ENCODE measurements at places on chromosomes 5 and 9. TPM values are rescaled to one million over a fixed set of nuclear protein-coding genes. Genes with fewer than 3 reads are reported as not detected.
A peak's percentile ranks its signal among the peaks of the same experiment; 100 is the strongest.

GRCh38 chr9:83041771-83042170, 21.2 kb downstream of the RASEF start:
- H3K27me3 ChIP-seq: no peaks in the 10 kb centered on the region
- no peak overlapping the region for H3K27ac ChIP-seq
- no peak for DNase-seq
- no peak overlapping the region for H3K4me3 ChIP-seq

- H3K36me3 ChIP-seq: no peaks in the 10 kb centered on the region
- H3K4me3 ChIP-seq: no peak overlapping the region
- H3K4me1 ChIP-seq: no peaks in the 10 kb centered on the region
Observed at GRCh38 chr5:53392073-53392472, 88.4 kb upstream of the FST start.

PDE8B gene
- total RNA-seq: 4.9 TPM

GARIN3 gene
- total RNA-seq: not detected

DNA sequence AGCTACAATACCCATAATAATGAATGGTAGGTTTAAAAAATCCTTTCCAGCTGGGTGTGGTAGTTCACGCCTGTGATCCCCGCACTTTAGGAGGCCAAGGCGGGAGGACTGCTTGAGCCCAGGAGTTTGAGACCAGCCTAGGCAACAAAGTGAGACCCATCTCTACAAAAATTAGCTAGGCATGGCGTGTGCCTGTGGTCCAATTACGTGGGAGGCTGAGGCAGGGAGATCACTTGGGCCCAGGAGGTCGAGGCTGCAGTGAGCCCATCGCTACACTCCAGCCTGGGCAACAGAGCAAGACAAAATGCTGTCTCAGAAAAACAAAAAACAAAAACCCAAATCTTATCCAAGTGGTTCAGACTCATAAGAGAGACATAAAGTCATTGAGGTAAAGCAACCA, 33.8 kb upstream of the SLC6A3 start:
- H3K27me3 ChIP-seq: no peaks in the 10 kb centered on the region
- no peak overlapping the region for H3K4me3 ChIP-seq
- DNase-seq: no peak
- peaks cover 4% of the 10 kb centered on the region for H3K4me1 ChIP-seq

DNA sequence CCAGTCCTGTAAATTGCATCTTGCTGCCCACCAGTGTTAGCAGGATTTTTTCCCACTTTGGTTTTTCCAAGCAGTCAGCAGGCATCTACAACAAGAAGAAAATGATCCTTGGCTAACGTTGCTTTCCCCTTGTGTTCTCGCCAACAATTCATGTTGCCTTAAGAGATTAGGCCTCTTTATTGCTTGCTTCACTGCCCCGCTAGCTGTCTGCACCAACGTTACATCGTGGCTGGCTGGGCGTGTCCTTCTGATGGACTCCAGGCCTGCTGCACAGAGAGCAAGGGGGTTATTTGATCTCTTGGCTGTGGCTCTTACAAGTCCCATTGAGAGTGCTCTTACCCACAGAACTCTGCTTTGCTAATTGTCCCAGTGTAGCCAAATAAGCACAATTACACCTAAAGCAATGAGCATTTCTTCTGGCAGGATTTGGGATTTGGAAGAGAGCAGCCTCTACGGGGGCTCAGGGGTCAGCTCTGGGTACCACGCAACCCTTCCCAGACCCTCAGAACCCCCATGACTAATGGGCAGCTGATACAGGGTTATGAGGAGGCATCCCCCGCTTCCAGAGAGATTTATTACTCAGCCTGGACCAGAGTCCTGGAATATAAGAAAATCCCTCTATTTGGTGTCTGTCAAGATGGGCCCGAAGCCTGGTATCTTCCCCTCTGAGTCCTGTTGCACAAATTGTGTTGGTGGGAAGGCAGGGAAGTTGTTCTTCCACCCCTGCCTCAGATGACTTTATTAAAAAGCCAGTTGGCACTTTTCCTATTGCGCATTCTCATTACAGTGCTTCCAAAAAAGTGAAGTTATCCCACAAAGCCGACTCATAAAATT, 17.6 kb downstream of the DCANP1 start:
- no peaks in the 10 kb centered on the region for H3K27me3 ChIP-seq
- no peak overlapping the region for H3K4me3 ChIP-seq
- H3K27ac ChIP-seq: no peak overlapping the region
- H3K36me3 ChIP-seq: no peaks in the 10 kb centered on the region
- peaks cover 6% of the 10 kb centered on the region for H3K4me1 ChIP-seq
- DNase-seq: no peak

DNA sequence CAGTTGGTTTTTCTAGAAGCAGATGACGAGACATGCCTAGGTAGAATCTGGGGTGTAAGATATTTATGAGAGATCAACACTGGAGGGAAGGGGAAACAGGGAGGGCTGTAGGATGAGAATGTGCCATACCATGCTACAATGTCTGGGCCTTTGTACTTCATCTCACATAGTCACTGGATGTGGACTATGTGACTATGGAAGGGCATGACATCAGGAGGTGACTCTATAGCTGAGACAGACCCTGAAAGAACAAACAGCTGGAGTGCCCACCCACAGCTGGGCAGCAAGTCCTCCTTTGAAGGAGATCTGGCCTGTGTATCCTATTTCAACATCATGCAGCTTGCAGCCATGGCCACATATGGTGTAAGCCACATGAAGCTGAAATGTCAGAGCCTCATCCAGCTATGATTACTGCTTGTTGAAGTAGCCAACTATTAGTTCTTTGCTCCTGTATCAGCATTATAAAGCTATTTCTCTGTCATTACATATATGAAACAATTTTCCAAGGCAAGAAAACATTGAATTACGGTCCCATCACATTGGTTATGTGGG, 46.2 kb upstream of the KIF2A start:
- DNase-seq: no peak
- H3K36me3 ChIP-seq: no peaks in the 10 kb centered on the region
- H3K27ac ChIP-seq: no peak overlapping the region
- H3K4me1 ChIP-seq: no peaks in the 10 kb centered on the region
- no peaks in the 10 kb centered on the region for H3K27me3 ChIP-seq

- H3K36me3 ChIP-seq: no peaks in the 10 kb centered on the region
- peaks cover 88% of the 10 kb centered on the region for H3K27me3 ChIP-seq
- peak; percentile 88 for DNase-seq
- H3K27ac ChIP-seq: no peak overlapping the region
- no peak overlapping the region for H3K4me3 ChIP-seq
Observed at GRCh38 chr9:126611592-126612325, 2.0 kb upstream of the LMX1B start.

TSSK1B gene
- not detected for total RNA-seq

GRCh38 chr9:87069690-87070089, 122.4 kb upstream of the GAS1 start:
- H3K27me3 ChIP-seq: no peaks in the 10 kb centered on the region
- no peaks in the 10 kb centered on the region for H3K4me1 ChIP-seq
- H3K36me3 ChIP-seq: no peaks in the 10 kb centered on the region
- no peak overlapping the region for H3K27ac ChIP-seq
- no peak overlapping the region for H3K4me3 ChIP-seq
- DNase-seq: no peak

- no peak for DNase-seq
- H3K27ac ChIP-seq: no peak overlapping the region
- H3K4me1 ChIP-seq: peaks cover 4% of the 10 kb centered on the region
- H3K27me3 ChIP-seq: no peaks in the 10 kb centered on the region
- no peaks in the 10 kb centered on the region for H3K36me3 ChIP-seq
Observed at GRCh38 chr5:13992795-13993194, 48.3 kb upstream of the DNAH5 start.

DNA sequence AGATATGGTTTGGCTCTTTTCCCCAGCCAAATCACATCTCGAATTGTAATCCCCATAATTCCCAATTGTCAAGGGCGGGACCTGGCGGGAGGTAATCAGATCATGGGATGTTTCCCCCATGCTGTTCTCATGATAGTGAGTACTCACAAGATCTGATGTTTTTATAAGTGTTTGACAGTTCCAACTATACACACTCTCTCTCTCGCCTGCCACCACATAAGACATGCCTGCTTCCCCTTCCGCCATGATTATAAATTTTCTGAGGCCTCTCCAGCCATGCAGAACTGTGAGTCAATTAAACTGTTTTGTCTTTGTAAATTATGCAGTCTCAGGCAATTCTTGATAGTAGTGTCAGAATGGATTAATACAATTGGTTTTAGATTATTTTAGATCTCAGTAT, 475.7 kb upstream of the CYLC2 start:
- no peaks in the 10 kb centered on the region for H3K36me3 ChIP-seq
- no peaks in the 10 kb centered on the region for H3K4me1 ChIP-seq
- no peak overlapping the region for H3K4me3 ChIP-seq
- H3K27me3 ChIP-seq: no peaks in the 10 kb centered on the region
- no peak for DNase-seq
- no peak overlapping the region for H3K27ac ChIP-seq

GMCL2 gene
- total RNA-seq: not detected

SPATA9 gene
- not detected for total RNA-seq

DNA sequence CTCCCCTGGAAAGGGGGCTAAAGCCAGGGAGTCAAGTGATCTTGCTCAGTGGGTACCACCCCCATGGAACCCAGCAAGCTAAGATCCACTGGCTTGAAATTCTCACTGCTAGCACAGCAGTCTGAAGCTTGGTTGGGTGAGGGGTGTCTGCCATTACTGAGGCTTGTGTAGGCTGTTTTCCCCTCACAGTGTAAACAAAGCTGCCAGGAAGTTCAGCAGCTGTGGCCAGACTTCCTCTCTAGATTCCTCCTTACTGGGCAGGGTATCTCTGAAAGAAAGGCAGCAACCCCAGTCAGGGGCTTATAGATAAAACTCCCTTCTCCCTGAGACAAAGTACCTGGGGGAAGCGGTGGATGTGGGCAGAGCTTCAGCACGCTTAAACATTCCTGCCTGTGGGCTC, 17.1 kb upstream of the EPB41L4A start:
- H3K4me1 ChIP-seq: no peaks in the 10 kb centered on the region
- H3K27me3 ChIP-seq: peaks cover 4% of the 10 kb centered on the region
- no peak for DNase-seq
- no peak overlapping the region for H3K27ac ChIP-seq

SLC34A3 gene
- total RNA-seq: 0.23 TPM

GRCh38 chr5:132052520-132052919, 7.9 kb upstream of the IL3 start:
- no peaks in the 10 kb centered on the region for H3K27me3 ChIP-seq
- no peaks in the 10 kb centered on the region for H3K36me3 ChIP-seq
- H3K4me3 ChIP-seq: no peak overlapping the region
- H3K4me1 ChIP-seq: no peaks in the 10 kb centered on the region
- DNase-seq: no peak

BRINP1 gene
- total RNA-seq: 1.5 TPM

- no peaks in the 10 kb centered on the region for H3K4me1 ChIP-seq
- no peak overlapping the region for H3K27ac ChIP-seq
- H3K4me3 ChIP-seq: no peak overlapping the region
- no peaks in the 10 kb centered on the region for H3K36me3 ChIP-seq
Observed at GRCh38 chr5:6411141-6411540, 32.8 kb upstream of the MED10 start.

DNA sequence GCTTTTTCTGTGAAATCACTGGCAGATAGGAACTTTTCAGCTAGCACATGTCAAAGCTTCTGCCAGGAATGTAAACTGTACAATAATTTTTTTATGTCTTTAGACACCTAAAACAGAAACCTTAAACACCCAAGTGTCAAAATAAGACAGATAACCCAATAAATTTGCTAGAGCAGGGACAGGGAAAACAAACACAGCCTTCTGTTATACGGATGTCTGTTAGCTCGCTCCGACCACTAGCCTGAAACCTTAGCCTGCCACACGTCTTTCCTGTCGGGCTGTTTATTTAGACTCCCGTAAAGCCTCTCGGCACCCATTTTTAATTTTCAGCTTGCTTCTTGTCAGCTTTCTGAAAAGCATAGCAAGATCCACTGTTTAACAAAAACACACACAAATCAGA, 355.4 kb upstream of the SLC24A2 start:
- H3K4me3 ChIP-seq: no peak overlapping the region
- no peaks in the 10 kb centered on the region for H3K27me3 ChIP-seq
- no peaks in the 10 kb centered on the region for H3K4me1 ChIP-seq
- no peak overlapping the region for H3K27ac ChIP-seq
- no peak for DNase-seq

NR5A1 gene
- total RNA-seq: not detected

- no peaks in the 10 kb centered on the region for H3K27me3 ChIP-seq
- no peaks in the 10 kb centered on the region for H3K36me3 ChIP-seq
- H3K27ac ChIP-seq: no peak overlapping the region
- peaks cover 56% of the 10 kb centered on the region for H3K4me1 ChIP-seq
- H3K4me3 ChIP-seq: no peak overlapping the region
Observed at GRCh38 chr9:134399435-134400056, 73.3 kb downstream of the RXRA start.

DNA sequence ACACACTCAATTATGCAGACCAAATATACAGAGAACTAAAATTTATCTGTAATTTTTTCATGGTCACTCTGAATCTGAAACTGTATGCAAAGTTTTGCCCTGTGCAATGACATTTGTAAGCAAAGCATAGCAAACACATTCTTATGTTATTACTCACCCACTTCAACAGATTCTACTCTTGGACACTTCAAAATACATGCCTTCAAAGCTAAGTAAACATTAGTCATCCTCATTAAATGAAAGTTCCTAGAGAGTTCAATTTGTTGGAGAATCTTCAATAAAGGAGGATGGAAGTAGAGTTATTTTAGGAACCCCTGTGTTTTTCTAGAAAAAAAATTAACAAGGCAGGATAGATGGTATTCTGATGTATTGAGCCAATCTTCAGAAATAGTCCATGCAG, 639.7 kb upstream of the C9orf72 start:
- no peaks in the 10 kb centered on the region for H3K27me3 ChIP-seq
- no peak overlapping the region for H3K27ac ChIP-seq
- no peak for DNase-seq

NUDT12 gene
- total RNA-seq: 10.5 TPM

- H3K27ac ChIP-seq: no peak overlapping the region
- DNase-seq: no peak
- H3K4me3 ChIP-seq: no peak overlapping the region
- H3K4me1 ChIP-seq: no peaks in the 10 kb centered on the region
- no peaks in the 10 kb centered on the region for H3K36me3 ChIP-seq
Observed at GRCh38 chr9:137150617-137151457, 11.9 kb downstream of the GRIN1 start.

FBLL1 gene
- not detected for total RNA-seq

DNA sequence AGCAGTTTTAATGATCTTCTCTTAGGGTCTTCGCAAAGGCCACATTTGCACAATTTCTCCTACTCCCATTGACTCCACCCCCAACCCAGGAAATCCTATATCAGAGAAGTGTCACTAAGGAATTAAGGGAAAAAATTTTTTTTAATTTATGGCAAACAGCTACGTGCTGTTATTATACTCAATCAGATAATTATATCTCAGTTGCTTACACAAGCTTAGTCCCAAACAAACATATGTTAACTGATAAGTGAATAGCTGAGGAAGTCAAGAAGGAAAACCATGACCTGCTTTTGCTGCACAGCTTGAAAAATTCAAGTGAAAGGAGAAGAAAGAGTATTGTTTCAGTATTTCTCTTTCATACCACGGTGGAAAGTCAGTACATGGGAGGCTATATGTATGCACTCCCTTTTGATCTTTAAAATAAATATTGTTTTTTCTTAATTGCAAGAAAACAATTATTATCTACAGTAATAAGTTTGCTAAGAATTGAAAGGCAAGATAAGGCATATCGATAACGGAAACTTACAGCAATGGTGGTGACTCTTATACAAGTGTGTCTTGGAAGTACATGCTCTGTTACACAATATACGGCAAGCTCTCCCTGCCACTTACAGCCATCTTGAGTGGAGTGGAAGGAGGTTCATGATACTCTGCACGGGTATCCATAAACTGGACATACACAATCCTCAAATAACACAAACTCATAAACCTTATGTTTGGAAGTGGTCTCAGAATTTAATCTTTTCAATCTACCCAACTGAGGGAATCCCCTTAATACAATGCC, 167.9 kb upstream of the FREM1 start:
- no peak overlapping the region for H3K4me3 ChIP-seq
- no peaks in the 10 kb centered on the region for H3K4me1 ChIP-seq
- no peaks in the 10 kb centered on the region for H3K36me3 ChIP-seq
- no peaks in the 10 kb centered on the region for H3K27me3 ChIP-seq

OR13F1 gene
- not detected for total RNA-seq

All from upper lobe of right lung (tissue), 1 donor.